Muscle of arm (tissue), 14 donors: ENCODE measurements at places on chromosomes 3 and 15. TPM values are rescaled to one million over a fixed set of nuclear protein-coding genes. Genes with fewer than 3 reads are reported as not detected.

- DNase-seq = peak; percentile 6
Measured at GRCh38 chr3:34106879-34107278, 308.4 kb downstream of the PDCD6IP start.

GRCh38 chr15:77622934-77623754 is 9.6 kb downstream of the LINGO1 start:
- no peak for DNase-seq

GRCh38 chr3:5466065-5466464 is 278.6 kb downstream of the EDEM1 start:
- no peak for DNase-seq

DNA sequence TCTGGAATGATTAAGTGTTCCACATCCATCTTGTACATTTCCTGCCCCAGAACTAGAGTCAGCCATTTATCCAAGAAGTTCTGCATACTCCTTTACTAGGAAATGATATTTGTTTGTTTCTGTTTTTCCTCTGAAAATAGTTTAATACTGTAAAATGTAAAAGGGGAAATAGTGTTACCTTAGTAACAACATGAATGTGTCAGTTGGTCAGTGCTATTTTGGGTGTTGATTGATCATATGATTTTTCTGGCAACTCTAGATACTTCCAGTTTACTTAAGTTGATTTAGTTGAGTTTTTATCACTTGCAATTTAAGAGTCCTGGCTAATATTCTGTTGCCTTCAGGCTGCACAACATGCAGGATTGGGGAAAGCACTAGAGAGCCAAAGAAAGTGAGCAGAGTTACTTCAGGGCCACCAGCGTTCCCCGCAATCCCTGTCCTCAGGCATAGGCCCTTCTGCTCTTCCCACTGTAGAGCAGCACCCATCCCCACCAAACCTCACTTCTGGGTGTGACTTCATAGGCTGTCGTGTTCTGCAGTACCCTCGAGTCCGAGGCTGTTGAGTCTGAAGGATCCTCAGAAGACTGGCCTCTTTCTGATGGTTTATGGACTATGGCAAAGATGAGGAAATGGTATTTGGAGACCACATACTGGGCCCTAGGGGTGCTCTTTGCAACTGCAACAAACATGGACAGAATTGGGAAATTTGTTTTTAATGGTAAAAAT is 69.0 kb downstream of the CHD2 start:
- DNase-seq = no peak

GRCh38 chr3:52481819-52482521 is 13.2 kb upstream of the STAB1 start:
- DNase-seq = no peak

DNA sequence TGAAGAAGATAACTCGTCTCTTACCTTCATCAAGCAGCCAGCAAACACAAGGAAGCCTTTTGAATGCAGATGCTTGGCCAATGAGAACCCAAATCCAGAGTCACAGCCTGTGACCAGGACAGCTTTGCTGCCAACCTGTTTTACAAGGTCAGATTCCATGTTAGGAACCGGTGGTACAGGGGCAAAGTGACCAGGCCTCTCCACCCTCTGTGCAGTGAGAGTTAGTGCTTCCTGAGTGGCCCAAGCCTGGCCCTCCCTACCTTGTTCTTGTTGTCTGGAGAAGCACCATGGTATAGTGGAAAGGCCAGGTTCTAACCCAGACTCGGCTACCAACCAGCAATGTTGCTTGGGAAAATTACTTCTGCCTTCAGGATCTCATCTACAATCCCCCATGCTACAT is 23.4 kb downstream of the BDH1 start:
- DNase-seq = no peak

Gene CCDC39
- polyA plus RNA-seq = 3.1 TPM

DNA sequence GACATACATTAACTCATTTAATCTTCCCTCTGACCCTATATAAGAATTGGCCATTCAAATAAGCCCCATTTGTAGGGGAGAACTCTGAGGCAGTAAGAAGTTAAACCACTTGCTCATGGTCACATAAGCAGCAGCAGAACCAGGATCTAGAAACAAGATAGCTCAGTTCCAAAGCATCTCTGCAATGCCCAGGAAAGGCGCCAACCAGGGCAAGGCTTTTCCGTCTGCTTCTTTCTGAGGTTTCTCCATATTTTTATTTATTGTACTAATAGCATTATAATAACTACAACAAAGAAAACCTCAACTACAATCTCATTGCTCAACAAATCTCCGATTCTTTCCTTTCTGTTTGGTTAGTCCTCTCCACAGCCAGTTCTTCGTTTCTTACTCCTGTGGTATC is 4.3 kb upstream of the UBE2E2 start:
- DNase-seq = no peak

Gene C3orf49
- 0.35 TPM for polyA plus RNA-seq

Gene CYP11A1
- polyA plus RNA-seq = 1.7 TPM

Gene GOLGA8A
- polyA plus RNA-seq = 64.4 TPM

DNA sequence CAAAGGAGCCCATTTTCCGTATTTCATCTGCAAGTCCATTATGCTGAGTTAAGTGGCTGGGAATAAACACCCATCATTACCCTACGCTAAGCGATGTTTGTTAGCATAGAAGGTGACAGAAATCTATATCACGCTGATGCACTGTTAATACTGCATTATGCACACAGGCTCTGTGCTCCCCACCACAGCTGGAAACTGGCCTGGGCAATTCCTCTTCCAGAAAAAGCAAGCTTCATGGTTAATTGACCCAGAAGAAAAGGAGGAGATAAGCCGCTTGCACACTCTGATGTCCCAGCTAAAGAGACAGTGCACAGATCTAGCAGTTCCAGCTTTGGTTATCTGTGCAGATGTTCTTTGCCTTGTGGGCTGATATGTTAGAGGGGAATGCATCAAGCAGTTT is 232.6 kb downstream of the NTRK3 start:
- DNase-seq = no peak

DNA sequence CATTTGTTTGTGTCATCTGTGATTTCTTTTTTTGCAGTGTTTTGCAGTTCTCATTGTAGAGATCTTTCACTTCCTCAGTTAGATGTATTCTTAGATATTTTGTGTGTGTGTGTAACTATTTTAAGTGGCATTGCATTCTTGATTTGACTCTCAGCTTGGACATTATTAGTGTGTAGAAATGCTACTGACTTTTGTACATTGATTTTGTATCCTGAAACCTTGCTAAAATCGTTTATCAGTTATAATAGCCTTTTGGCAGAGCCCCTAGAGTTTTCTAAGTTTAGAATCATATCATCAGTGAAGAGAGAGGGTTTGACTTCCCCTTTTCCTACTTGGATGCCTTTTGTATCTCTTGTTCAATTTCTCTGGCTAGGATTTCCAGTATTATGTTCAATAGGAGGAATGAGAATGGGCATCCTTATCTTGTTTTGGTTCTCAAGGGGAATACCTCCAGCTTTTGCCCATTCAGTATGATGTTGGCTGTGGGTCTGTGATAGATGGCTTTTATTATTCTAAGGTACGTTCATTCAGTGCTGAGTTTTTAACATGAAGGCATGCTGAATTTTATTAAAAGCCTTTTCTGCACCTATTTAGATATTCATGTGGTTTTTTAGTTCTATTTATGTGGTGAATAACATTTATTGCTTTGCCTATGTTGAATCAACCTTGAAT is 211.7 kb downstream of the MBNL1 start:
- no peak for DNase-seq

DNA sequence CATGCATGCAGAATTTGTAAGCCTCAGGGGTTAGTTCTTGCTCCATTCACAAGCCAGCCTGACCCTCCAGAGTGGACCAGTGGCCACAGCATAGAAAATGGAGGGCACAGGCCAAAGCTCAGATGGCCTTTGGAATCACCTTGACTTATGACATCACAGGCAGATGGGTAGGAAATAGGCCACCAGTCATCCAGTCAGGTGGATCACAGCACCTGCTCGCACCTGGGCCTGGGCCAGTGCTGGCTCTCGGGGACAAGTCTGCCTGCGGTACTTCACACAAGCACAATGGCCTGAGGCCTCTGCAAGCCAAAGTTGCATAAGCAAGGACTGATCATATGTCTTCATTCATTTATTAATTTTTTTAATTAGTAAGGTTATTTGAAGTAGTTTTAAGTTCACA is 39.3 kb downstream of the PPCDC start:
- no peak for DNase-seq

DNA sequence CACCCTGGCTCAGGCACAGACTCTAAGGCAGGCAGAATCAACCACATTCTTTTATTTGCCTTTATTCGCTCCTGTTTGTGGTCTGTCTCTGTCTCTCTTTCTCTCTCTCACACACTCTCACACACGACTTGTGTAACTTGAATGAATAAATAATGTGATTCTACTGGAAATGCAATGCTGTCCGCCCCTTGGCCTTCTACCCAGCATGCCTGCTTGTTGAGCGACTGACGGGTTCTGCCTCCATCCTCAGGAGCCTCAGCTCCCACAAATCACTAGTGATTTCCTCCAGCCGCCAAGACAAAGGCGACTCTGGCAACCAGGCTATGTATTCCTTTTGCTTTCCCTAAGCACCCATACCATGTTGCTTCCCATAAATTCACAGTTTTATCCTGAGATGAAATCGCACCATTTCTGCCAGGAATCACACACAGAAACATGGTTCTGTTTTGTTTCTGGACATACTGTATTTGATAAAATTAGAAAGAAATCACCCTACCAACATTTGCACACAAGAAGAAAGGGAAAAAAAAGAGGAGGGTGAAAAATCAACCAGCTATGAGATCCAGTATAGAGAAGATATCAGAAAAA is 460.8 kb downstream of the MAGI1 start:
- DNase-seq = no peak

DNA sequence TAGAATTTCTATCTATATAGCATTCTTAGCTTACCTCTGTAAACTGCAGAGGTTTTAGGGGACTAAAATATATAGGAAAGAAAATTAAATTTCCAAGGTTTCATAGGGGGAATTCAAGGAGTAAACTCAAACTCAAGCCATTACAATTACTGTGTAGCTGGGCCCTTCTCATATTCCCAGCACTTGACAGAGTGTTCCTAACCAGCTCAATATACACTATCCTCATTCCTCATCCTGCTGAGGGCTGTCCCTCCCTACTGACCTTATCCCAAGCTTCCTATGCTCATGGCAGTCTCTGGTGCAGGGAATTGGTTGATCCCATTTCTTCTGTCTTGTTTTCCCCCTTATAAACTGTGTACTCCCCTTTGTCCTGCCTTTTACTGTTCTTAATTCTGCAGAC is 33.9 kb downstream of the NXPE3 start:
- DNase-seq = no peak

DNA sequence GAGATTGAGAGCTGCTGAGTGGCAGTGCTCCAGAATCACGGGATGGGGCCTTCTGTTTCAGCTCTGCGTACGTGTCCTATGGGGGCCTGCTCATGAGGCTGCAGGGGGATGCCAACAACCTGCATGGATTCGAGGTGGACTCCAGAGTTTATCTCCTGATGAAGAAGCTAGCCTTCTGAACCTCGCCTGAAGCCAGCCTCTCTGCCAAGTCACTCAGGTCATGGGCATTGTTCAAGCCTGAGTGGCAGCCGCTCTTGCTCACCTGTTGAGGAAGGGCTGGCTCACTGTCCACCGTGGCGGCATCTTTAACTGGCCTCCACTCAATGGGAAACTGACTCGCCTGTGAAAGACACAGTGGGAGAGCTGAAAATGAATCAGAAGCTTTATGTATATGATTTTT is 6.6 kb downstream of the POLR2H start:
- DNase-seq = no peak

Gene TTC21A
- 2.8 TPM for polyA plus RNA-seq

- DNase-seq = peak; percentile 60
Measured at GRCh38 chr3:79032686-79033318, 735.0 kb downstream of the ROBO1 start.

DNA sequence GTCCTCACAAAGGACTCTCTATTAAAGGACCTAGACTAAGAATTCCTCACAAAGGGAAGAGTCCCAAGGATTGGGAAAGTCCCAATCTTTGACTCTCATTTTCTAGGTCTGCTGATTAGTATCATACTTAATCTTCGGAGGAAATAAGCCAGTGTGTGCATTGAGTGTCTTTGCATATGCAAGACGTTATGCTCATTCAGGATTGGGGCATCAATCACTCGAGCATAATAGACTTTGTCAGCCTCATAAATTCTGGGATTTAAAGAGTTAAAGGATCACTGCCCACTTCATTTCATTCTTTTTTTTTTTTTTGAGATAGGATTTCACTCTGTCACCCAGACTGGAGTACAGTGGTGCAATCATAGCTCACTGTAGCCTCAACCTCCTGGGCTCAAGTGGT is 154.3 kb downstream of the RBPMS2 start:
- no peak for DNase-seq

GRCh38 chr15:57527382-57528091 is 64.2 kb upstream of the MYZAP start:
- peak; percentile 76 for DNase-seq

Gene PRSS50
- 0.10 TPM for polyA plus RNA-seq

Gene UPK1B
- polyA plus RNA-seq = 0.34 TPM

- DNase-seq = no peak
Measured at GRCh38 chr3:81443958-81444357, 317.5 kb downstream of the GBE1 start.

DNA sequence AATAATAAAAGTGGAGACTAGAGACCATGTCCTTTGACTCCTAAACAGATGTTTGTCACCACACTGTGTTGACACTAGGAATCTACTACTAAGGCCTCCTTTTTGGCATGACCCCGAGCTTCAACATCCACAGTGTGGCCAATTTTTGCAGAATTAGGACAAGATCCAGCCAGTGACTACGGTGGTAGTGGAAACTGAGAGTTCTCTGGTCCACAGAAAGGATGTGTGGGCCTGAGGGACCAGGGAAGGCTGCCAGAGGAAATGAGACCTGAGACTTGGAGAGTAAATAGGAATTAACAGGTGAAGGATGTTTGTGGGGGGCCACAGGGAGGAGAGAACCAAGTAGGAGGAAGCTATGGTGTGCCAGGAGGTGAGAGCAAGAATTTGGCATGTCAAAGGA is 122.7 kb downstream of the CHCHD6 start:
- DNase-seq = no peak

GRCh38 chr3:49868862-49869466 is 742 bp downstream of the CAMKV start:
- DNase-seq = no peak

Gene CYP8B1
- polyA plus RNA-seq = 0.05 TPM

Gene CPA3
- polyA plus RNA-seq = 2.1 TPM

Gene CLRN1
- 0.37 TPM for polyA plus RNA-seq

DNA sequence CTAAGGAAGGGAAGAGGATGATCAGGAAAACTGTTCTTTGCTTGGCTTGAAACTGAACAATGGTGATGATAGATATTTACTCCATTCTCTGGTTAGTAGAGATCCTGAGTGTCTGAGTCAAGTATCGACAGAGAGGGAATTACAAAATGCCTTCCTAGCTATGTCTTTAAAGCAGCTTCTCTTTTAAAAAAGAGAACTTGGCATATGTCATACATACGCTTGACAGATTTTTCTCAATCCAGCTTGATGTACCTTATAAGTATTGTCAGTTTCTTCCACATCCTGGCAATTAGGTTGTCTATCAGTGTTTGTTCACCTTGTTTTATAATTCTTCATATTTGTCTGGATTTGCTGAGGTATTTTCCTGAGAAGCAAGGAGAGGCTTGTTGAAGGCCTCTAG is 5.0 kb upstream of the EPHB1 start:
- DNase-seq = no peak

DNA sequence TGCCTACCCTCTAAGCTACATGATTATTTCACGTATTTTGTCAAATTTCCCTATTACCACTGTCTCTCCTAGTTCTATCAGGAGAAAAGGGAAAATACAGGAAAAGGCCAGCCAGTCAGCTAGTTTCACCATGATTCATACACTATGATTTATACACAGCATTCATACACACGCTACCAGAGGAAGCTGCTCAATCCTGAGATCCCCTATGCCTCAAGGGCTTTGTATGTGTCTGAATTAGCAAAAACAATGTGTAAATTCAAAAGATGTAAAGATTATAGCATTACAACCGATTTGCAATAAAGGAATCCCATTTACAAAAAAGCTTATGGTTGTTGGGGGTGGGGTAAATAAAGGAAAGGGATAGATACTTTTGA is 3.1 kb upstream of the ACKR4 start:
- no peak for DNase-seq
